ENCODE measurements at places on chromosomes 12 and 14.

GRCh38 chr12:77916276-77916675 is 85.6 kb downstream of the NAV3 start:
- DNase-seq = no peak

- no peak for DNase-seq
Measured at GRCh38 chr12:45244561-45245343, 28.9 kb downstream of the ANO6 start.

DNA sequence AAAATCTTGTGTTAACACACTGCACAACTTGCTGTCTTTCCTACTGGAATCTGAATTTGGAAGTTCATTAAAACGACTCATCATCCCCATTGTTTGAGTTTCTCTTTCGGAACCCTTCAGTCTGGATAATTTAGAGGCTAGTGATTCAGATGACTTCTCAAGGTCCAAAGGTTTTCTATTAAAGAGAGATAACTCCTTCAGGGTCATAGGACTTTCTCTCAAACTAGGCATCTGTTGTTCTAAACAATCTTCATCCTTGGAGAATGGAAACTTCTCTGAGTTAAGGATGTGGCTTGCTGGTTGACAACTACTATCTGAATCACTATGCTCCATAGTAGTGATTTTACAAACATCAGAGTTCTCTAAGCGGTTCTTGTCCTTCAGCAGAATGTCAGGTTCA is 4.4 kb downstream of the MLH3 start:
- no peak for DNase-seq

DNA sequence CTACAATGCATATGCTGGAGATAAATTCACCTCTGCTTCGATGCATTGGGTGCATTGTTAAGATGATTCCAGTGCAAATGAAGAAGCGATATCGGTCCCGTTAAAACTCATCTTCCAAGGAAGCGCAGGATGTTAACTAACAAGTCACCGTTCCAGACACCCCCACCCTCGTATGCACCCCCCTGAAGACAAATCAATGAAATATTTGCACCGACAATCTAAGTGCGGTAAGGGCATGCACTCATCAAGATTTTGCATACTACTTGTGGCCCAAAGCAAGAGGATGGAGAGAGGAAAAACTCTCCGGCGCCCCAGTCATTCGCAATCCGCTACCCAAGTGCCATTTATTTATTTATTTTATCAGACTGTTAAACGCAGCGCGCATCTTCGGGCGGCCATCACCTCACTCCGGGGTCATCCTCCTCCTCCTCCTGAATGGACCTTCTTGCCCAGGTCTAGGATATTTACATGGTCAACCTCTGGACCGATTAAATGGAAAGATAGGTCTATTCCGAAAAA is 1.2 kb downstream of the NOVA1 start:
- DNase-seq = no peak

GRCh38 chr12:91273560-91273959 is 90.9 kb upstream of the DCN start:
- no peak for DNase-seq

DNA sequence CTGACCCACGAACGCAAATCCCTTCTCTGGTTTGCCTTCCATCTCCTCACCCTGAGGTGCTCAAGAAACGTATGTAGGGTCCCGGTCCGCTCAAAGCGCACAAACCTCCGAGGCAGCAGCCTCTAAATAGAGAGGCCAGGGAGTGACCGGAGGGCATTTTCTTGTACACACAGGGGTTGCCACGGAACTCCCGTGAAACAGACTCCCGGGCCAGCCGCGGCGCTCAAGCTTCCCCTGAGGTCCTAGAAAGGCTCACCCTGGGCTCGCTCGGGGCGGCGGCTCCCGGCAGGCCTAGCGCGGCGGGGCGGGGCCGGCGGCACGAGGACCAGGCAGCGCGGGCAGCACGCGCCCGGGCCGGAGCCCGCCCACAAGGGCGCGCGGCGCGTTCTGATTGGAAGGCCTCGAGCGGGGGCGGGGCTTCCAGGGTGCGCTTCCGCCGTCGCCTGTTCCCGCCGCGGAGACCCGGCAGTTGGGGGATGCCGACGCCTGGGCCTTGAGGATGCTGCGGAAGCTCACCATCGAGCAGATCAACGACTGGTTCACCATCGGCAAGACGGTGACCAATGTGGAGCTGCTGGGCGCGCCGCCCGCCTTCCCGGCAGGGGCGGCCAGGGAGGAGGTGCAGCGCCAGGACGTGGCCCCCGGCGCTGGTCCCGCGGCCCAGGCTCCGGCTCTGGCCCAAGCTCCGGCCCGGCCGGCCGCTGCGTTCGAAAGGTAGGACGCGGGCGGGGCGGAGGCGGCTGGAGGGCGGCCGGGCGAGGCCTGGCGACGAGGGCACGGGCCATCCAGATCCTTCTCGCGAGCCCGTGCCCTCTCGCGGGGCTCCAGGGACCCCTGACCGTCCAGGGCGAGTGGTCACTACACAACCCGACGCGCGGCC is at the start of gene TDRD9:
Gene TDRD9, plus strand, starts transcription at position 446 of the 880 bp plus-strand sequence. Its CDS starts 54 bp downstream, at position 500.
- DNase-seq = no peak

DNA sequence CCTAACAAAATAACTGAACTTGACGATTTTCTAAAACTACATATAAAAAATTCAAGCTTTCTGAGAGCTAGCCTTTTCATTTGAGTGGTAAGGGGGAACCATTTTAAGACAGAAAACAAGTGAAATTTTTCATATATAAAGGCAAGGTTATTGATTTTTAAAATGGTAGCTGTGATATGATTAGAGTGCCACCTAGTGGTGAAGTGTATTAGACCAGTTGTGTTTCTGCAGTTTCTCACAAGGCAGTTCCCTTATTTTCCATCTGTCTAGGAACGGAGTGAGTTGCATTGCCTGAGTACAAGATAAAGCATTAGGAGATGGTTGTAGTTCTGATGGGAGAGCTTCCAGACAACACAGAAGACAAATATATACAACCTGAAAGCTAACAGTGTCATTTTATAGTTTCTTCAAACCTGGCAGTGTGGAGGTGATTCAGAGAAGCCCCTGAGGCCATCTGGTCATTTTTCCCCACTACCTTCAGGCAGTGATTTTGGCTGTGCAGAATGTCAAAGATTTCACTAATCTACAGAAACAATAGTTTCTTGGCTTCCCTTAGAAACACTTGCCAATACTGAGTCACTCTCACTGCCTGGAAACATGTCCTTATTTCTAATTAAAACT is 180.8 kb downstream of the C12orf50 start:
- DNase-seq = peak; percentile 31

GRCh38 chr12:6747216-6747615 is 5.7 kb downstream of the MLF2 start:
- DNase-seq = no peak

DNA sequence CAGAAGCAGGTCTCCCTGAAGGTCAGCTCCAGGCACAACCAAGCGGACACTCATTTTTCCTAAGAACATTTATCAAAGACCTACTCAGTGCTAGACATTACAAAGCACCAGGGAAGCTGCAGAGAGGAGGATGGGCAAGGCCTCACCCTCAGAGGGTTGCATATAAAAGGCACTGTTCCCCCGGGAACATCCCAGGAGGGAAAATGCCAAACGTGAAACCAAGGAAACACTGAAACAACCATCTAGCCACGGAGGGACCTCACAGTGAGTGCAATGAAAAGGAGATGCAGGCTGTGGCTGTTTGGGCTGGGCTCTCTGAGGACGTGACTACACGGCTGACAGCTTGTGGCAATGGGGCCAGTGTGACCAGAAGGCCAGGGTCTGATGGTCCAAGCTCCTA is 117.4 kb upstream of the VASH1 start:
- no peak for DNase-seq

DNA sequence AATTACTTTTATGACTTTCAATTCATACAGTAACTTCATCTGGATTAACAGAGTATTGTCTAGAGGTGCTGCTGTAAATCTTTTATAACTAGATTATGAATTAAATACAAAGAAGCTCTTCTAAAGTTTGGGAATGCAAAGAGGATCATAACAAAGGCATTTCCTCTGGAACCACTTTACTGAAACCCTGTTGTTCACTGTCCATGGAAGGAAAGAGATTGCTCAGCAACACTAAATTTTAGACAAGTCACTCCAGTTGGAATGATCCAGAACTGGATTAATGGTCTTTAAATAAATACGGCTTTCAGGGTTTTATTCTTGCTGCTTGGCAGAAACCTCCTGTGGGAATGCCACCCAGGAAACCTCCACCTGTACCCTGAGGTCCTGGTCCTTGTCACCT is 250.6 kb downstream of the KSR2 start:
- DNase-seq = no peak

GRCh38 chr12:34349673-34349961 is 327.3 kb downstream of the ALG10 start:
- no peak for DNase-seq

DNA sequence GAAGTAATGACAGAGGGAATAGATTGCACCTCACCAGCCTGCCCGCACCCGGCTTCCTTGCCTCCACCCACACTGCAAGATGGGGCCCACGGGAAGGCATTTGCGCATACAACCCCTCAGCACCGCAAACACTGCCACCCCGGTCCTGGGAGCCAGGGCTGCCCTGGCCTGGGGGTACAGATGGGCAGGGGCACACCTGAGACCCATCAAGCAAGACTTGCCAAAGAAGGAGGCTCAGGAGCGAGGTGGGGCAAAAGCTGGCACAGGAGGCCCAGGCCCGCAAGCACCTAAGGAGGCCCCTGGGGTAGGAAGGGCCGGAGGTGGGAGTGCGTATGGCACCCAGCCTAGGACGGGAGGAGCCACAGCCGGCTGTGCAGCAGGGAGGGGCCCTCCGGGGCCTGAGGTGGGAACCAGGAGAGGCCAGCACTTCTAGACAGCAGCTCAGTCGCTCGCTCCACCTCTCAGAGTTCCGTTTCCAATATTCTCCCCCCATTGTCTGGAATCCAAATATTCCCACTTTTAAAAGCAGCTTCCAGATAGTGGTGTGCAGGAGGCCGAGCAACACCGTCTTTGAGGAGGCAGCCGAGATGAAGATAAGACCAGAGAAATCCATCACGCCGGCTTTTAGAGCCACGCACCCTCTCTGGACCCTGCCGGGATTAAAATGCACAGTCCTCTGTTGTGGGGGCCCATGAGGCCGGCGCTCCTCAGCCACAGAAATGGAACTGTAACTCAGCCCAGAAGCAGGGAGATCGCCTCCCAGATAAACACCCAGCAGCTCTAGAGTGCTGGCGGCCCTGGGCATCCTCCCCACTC is 12.2 kb upstream of the C14orf180 start:
- no peak for DNase-seq

- no peak for DNase-seq
Measured at GRCh38 chr12:132803888-132804287, 24.8 kb downstream of the GOLGA3 start.

Measured in NCI-H524 treated with DMSO at 0.1 percent for 48 hours (cell line).